ENCODE measurements at places on chromosomes 12 and 14.

DNA sequence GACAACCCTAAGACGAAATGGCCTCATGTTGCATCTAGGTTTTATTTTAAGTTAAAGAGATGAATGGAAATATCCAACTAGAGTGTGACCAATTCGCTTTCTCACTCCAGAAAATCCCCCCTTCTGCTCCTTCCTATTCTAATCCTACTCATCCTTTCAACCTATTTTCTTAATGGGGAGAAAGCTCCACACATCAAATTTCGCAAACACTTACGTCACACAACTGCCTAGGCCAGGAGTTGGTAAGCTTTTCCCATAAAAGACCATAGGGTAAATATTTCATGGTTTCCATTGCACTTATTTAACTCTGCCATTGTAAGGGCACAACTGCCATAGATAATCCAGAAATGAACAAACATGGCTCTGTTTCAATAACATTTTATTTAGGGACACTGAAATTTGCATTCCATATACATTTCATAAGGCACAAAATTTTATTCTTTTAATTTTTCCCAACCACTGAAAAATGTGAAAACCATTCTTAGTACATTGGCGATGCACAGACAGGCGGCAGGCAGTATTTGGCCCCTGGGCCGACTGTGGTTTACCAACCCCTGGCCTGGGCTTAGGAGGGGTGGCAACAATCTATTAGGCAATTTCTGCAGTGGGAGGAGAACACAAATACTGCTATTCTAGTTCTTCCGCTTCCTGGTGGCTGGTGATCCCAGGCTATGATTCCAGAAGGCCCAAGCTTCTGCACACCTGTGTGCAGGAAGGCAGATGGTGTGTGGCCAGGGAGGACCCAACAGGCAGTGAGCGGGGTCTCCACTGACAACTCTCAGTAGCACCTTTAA, 67.2 kb upstream of the FOXN3 start:
- DNase-seq: no peak

- no peak for DNase-seq
Observed at GRCh38 chr12:89355243-89356068, 3.2 kb upstream of the DUSP6 start.

- DNase-seq: no peak
Observed at GRCh38 chr12:103456006-103456405, 39.8 kb downstream of the C12orf42 start.

DNA sequence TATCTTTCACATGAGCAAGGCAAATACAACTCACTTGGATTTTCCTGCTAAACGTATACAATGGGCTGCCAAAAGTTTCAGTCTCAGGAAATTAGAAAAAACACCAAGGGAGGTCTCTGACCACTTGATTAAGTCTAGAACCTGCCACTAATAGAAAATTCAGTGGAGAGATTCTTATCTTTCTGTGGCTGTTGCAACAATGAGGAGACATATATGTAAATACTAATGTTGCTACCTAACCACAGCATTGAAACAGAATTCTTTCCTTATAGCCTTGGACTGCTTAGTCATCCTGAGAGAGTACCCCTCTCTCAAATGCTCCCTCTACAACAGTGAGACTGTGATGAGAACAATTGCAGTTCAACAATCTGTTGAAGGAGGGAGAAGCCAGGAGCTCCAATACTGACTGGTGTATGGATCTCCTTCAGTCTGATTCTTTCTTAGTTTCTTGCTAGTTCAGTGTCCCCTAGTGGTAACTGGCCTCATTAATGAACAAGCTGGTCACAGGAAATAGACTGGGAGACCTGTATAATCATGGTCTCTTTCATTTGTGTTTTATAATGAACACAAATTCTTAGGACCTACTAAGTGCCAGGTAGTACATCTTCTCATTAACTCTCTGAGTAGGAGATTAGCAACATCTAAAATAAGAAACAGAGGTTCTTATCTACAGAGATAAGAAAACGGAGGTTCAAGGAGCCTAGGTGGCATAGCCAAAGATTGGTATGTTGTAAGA, 164.5 kb downstream of the SLC38A4 start:
- DNase-seq: no peak

- DNase-seq: no peak
Observed at GRCh38 chr12:46959502-46959901, 119.9 kb upstream of the PCED1B start.

DNA sequence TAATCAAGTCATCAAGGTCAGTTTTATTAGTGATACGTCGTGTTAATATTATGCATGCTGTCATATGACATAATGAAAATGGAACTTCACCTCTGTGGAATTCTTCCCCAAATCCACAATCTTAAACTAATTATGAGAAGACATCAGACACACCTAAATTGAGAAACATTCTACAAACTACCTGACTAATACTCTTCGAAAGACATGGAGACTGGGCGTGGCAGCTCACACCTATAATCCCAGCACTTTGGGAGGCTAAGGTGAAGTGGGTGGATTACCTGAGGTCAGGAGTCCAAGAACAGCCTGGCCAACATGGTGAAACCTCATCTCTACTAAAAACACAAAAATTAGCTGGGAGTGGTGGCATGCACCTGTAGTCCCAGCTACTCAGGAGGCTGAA, 33.3 kb upstream of the KRAS start:
- DNase-seq: no peak

DNA sequence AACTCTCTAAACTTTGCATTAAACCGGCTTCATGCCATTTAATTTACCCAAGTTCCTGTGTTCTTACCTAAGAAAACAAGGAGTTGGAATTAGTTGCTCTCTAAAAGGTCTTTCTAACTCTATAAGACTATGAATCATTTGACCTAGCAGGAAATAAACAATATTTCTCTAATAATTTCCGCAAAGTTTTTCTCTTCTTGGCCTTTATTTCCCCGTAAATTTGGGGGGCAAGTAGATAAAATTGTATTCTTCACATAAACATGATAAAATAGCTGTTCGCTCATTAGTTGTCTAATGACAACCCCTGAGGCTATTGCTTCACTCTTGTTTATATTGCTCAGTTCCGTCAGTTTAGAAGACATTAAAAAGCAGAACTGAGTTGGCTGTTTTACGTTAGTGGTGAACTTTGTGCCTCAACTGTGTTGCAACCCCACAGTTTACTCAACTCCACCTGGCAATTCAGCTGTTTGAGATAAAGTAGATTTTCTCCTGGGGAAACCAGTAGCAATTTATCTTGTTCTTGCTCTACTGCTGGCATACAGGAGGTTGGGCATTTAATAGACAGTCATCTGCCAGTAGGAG, 74.7 kb downstream of the BTG1 start:
- DNase-seq: no peak

DNA sequence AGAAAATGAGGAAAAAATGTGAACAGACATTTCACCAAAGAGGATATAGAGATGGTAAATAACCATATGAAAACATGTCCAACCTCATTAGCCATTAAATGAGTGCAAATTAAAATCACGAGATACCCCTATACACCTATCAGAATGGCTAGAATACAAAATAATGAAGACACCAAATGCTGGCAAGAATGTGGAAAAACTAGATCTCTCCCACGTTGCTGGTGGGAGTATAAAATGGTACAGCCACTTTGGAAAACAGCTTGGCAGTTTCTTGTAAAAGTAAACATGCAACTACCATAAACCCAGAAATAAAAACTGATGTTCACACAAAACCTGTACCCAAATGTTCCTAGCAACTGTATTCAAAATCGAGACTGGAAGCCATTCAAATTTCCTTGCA, 38.3 kb upstream of the TCL1B start:
- DNase-seq: no peak

- DNase-seq: no peak
Observed at GRCh38 chr14:23345987-23346692, 6.5 kb downstream of the SLC22A17 start.

GRCh38 chr14:29652571-29652970, 275.1 kb downstream of the PRKD1 start:
- DNase-seq: no peak

DNA sequence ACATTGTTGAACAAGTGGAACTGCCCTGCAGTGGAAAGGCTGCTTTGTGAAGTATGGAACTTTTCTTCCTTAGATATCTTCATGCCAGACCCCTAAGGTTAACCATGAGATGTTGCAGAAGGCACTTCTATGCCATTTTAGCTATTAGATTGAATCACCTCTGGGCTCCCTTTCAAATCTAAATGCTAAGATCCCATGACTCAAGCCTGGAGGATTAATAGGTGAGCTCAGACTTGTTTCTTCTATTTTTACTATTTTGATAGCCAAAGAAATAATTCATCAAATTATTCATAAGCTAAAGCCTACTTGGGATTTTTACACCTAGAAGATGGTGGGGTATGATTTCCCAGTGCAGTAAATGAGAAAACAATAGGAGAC, 64.3 kb downstream of the DAD1 start:
- no peak for DNase-seq

DNA sequence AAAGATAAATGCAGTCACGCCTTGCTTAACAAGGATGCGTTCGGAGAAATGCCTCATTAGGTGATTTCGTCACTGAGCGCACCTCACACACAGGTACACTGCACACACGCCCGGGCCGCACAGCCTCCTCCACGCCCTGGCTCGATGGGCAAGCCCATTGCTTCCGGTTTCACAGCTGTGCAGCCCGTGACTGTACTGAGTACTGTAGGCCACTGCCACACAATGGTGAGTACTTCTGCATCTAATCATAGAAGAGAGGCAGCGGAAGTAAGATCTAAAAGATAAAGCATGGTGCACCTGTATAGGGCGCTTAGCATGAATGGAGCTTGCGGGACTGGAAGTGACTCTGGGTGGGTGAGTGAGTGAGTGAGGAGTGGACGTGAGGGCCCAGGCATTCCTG, 4.3 kb downstream of the RIMBP2 start:
- no peak for DNase-seq

DNA sequence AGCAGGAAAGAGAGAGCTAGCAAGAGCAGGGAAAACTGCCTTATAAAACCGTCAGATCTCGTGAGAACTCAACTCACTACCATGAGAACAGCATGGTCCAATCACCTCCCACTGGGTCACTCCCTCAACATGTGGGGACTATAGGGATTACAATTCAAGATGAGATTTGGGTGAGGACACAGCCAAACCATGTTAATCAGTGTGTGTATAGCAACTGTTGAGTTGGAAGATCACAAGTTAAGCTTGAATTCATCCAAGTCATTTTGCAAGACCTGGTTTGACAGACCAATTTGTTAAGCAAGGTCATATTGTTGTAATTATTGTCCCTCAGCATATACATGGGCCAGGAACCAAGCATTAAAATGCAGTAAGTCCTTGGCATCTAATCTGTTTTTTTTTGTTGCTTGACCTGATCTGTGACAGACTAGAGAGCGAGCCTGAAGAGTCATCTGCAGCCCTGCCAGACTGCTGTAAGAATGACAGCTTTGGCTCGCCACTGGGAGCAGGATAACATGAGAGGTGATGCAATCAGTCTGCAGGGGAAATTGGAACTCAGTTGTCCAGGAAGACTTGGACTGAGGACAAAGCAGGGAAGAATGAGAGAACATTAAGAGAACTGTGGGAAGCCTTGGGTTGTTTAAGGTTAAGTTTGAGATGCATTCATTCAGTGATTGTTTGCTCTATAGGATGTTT, 297.6 kb upstream of the SEL1L start:
- DNase-seq: no peak

DNA sequence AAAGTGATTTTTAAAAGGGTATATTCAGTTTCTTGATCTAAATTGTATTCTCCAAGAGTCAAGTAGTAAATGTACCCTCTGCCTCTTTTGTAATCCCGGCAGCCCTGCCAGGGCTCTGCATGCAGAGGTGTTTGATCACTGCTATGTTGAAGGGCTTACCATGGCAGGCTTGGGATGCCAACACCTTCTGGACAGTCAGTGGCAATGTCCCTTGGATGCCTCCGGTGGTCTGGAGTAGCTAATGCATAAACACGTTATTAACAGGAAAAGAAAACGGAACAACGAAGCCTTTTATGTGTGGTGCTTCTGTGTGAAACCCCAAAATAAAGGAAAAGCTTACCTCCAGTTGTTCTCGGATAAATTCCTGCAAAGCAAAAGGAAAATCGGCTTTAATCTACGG, 19.9 kb downstream of the EIF2B2 start:
- DNase-seq: no peak

- DNase-seq: no peak
Observed at GRCh38 chr14:58826845-58827686, 189.3 kb downstream of the DACT1 start.

GRCh38 chr12:97716356-97716755, 253.8 kb downstream of the RMST start:
- no peak for DNase-seq

DNA sequence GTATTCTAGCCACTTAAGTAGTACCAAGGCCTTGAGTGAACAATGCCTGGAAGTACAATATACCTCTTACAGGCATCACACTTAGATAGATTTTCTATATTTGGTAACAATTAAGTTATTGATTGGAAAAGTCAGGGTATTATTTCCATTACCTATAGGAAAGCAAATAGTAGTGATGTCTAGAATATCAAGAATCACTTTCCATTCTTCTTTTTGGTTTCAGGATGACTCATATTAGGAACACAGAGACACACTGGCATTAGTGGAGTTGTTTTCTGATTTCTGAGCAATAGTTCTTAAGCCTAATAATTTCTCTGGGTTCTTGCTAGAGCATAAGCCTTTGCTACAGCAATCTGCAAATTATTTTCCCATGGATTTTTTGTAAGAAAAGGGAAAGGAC, 1640.0 kb upstream of the SEL1L start:
- DNase-seq: no peak

DNA sequence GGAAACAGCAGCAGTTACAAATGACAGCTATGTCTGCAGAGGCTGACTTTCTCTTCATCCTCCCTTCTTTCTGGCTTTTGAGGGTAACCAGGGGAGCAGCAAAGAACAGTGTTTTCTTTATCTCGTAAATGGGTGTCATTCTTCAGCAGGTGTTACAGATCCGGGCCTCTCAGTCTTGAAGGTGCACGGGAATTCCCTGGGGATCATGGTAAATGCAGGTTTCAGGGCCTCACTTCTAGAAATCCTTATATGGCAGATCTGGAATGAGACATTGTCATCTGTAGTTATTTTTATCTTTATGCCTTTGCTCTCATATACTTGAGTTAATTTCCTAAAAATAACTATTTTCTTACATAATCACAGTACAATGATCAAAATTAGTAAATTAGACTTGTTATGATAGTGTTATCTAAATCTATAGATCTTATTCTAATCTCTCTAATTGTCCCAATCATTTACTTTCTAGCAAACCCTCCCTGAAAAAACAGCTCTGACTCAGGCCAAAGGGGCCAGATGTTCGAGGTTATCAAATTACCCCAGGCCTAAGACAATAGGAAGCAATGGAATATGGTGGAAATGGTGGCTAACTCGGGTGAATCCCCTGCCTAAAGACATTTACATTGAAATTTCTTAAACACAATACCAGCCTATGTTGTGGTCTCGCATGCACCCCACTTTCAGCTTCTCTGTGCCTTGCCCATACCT, 145.0 kb downstream of the CAND1 start:
- no peak for DNase-seq

- no peak for DNase-seq
Observed at GRCh38 chr14:23481979-23482822, 12.7 kb downstream of the NGDN start.

GRCh38 chr14:72237722-72238666, 305.8 kb downstream of the RGS6 start:
- no peak for DNase-seq

- DNase-seq: no peak
Observed at GRCh38 chr12:13534645-13535398, 338.3 kb downstream of the EMP1 start.
